ENCODE measurements at places on chromosomes 7 and 10. TPM values are rescaled to one million over a fixed set of nuclear protein-coding genes. Genes with fewer than 3 reads are reported as not detected.

DNA sequence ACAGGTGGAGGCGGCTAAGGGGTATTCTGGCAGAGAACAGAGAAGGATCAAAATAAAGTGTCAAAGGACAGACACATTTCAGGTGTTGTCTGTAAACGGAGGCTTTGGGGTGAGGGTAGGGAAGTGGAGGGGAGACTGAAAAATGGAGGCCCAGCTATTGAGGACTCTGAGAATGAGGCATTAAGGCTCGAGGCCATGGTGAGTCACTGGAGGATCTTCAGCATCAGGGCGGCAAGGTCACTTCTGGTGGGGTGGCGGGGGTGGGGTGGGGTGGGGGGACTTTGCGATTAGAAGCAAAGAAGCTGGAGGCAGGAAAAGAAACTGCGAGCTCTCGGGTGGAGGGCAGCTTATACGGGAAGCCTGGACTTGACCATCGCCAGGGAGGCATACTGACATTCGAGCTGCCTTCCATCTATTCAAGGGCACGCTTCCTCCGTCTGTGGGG lies 58.4 kb upstream of the PCGF5 start:
- DNase-seq: peak; percentile 54

DNA sequence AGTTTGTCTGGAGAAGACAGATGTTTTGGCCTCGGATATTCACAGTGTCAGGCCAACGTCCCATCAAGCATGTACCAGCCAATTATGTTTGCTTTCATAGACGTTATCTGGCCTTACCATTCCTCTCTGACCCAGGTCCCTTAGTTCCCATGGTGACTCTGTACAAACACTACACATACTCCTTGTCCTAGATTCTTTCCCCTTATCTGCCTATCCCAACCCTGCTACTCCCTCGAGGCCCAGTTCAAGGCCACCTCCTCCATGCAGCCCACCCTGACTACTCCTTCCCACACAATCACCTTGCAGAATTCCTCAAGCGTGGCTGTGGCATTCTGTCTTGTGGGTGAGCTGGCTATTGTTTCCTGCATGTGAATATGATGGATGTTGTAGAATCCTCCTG lies 155.2 kb downstream of the PRKAG2 start:
- peak; percentile 57 for DNase-seq

DNA sequence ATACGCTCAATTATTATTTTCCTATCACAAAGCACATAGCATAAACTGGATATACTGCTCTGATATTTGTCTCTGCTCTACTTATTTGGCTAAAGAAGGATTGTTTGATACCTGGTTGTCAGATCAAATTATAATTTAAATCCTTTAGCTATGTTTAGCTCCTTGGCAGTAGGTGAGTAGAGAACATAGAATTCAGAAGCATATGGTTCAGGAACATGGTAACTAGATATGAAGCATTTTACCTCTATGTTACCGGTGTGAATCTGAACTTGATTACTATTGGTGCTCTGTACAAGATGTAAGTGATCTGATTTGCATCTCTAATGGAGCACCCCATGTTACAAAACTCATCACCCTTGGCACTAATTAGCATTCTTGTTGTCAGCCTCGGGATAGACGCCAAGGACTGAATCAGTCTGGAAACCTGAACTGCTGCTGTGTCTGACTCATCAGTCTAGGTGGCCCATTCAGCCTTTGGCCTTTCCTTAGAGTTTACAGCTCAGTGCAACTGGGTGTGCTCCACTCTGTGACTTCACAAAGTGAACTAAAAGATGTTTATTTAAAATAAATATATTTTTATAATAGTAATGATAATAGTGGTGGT lies 12.3 kb upstream of the MYPN start:
- peak; percentile 39 for DNase-seq

- DNase-seq: no peak
Measured at GRCh38 chr10:23675585-23675984, 236.7 kb downstream of the OTUD1 start.

The VWA2 gene
- not detected for polyA plus RNA-seq

The FAM237B gene
- not detected for polyA plus RNA-seq

GRCh38 chr10:30227481-30227880 lies 121.6 kb downstream of the MTPAP start:
- no peak for DNase-seq

The MRC1 gene
- polyA plus RNA-seq: 0.08 TPM

- DNase-seq: peak; percentile 68
Measured at GRCh38 chr10:66931340-66931948, 5.6 kb downstream of the LRRTM3 start.

DNA sequence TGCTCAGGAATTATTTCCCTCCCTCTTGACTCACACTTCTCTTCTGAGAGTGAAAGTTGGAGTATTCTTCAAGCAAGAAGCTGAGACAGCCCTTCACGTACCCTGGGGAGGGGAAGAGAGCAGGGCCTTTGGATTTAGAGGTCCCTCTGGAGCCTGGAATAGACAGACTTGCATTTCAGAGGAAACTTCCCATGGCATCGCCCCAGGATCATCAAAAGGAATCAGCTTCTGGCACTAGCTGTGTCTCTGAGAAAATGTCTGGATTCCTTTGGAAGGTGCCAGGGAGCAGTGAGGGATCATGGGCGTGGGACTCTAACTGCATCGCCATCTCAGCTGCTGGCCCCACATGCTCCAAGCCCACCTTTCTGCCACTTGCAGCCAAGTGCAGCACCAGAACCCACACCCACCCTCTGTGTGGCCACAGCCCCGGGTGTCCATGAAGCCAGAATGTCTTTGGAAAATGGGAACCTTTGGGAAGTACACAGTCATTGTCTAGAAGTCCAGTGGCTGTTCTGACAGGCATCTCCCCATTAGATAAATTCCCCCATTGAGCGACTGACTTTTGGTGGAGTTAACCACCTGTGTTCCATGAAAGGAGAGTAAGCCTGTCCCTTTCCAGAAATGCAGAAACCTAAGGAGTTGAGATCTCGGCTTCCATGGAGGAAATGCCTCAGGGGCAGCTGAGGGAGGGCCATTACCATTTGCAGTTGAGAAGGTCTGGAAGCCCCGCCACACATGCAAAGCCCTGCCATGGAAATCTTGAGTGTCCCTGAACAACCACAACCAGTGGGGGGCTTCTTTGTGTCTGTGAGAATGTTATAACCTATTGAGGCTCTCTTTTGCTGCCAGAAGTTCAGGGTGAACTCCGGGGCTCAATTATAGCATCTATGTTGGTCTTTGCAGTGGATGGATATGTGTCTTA lies 57.8 kb upstream of the GDF10 start:
- no peak for DNase-seq

The TUBAL3 gene
- 5.5 TPM for polyA plus RNA-seq

The AOAH gene
- polyA plus RNA-seq: not detected

DNA sequence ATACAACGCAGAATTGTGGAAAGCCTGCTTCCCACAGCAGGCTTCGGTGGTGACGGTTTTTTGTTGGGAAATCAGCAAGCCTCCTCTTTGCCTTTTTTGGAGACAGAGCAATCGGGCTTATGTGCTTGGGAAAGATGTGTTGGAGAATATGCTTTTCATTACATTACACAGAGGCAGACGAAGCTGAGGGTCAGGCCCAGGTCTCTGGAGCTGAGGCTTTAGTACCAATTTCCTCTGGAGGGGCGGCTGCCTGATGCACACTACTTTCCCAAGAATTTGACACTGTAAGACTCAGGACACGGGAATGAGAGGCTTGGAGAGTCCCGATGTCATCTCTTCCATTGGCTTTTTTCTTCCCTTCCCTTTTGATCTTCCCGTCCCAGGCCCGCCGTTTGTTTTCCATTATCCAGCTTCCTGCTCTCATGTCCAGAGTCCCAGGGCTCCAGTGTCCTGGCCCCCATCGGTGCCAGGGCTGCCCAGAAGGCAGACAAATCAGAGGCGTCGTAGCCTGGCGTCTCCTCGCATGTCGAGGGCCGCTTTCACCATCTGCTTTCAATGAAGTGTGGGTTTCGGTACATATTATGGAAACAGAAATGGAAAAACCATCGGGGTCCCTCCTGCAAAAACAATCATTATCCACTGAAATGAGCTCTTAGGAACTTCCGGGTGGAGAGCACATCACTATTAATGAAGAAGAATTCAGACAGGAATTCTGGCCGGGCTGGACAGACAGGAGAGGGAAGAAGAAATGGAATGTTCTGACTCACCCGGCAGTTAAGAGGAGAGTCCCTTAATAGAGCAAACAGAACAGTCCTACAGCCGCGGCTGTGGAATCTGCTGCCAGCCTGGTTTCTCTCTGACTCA lies 123.0 kb upstream of the JCAD start:
- DNase-seq: no peak

The ATG9B gene
- 2.7 TPM for polyA plus RNA-seq

DNA sequence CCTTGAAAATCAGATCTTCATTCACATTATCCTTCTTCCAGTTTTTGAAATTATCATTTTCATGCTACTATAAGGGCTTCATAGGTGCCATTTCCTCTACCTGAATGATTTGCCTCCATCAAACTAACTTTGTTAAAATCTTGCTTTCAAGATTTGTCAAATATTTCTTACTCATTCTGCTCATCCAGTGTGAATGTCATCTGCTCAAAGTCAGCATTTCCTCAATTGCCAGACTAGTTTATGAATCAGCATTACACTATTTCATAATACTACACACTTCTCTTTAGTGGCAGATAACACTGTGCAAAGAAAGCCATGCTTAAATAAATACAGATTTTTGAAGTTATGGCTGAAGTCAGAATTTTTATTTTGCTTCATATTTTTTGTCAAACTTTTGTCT lies 21.3 kb upstream of the LIPF start:
- DNase-seq: no peak

The CRYGN gene
- polyA plus RNA-seq: not detected

DNA sequence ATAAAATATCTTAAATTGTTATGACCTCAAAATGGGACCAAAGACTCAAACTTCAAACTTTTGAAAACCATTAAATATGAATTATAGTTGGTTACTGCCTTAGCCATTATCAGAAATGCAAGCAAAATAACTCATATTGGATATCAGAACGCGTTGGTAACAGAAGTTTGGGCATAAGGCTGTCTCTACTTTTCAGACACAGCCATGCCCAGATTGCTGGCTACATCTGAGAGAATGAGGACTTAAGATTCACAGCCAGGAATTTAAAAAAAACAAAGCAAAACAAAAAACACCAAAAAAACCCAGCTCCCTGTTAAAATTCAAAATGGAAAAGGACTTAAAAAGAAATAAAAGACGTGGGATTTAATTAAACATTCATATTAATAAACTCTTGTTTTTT lies 161.6 kb downstream of the JMJD1C start:
- no peak for DNase-seq

The CHAT gene
- polyA plus RNA-seq: not detected

GRCh38 chr7:54969208-54969967 lies 49.4 kb upstream of the EGFR start:
- DNase-seq: no peak

DNA sequence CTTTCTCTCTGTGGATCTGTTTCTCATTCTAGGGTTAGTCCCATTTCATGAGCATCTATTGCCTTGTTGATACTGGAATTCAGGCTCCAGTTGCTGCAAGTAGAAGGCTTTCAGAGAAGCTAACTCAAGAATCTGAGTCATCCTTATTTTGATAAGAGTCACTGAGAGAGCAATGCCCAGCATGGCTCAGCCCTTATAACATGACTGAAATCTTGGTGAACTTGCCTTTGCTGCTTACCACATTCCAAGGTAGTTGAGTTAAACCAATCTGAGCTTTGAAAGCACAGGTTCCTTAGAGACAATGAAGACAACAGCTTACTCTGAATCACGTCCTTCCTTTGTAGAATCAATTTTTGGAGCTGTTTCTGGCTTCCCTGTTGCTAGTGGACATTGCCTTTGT lies 53.6 kb upstream of the CHCHD3 start:
- no peak for DNase-seq

- no peak for DNase-seq
Measured at GRCh38 chr10:132118366-132118765, 52.6 kb downstream of the JAKMIP3 start.

DNA sequence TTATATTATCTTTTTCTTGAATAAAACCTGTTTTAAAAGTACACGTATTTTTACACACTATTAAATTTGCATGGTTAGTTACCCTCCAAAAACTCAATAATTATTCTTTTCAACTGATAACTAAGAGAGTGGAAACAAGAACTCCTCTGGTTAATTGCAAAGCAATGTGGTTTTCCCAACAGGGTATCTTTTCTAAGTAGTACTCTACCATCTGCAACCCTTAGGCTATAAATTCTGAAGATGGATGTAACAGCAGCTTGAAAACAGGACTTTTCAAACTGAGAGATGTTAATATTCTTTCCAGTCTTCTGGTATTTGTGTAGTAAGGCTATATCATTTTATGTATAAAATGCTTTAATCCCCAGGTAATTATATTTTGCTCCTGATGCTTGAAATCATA lies 916.1 kb upstream of the POT1 start:
- no peak for DNase-seq

The SFRP5 gene
- 0.18 TPM for polyA plus RNA-seq

The PHYHIPL gene
- not detected for polyA plus RNA-seq

GRCh38 chr7:46349490-46349889 lies 428.4 kb upstream of the IGFBP3 start:
- no peak for DNase-seq

- no peak for DNase-seq
Measured at GRCh38 chr7:24038993-24039392, 245.0 kb upstream of the NPY start.

The STK31 gene
- 0.20 TPM for polyA plus RNA-seq

The AQP1 gene
- polyA plus RNA-seq: 6.7 TPM

- DNase-seq: no peak
Measured at GRCh38 chr10:2782265-2782664, 285.1 kb upstream of the PFKP start.

The SEC31B gene
- polyA plus RNA-seq: 7.2 TPM

The AGMO gene
- polyA plus RNA-seq: 0.85 TPM

DNA sequence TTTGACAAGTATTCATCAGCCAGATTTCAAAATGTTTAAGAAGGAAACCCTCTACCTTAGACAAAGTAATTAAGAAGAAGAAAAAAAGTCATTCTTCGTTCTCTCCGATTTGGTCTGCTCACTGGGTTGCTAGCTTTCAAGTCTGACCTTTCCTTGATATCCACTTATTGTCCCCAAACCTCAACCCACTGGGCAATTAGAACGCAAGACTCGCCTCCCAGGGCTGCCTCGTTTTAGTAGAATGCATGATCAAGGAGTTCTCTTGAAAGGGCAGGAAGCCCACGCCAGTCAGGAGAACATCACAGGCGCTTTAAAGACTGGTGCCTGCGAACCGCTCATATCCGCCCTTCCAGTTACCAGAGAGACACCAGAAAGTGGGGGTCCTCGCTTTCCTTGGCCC lies 637.7 kb downstream of the PARD3 start:
- no peak for DNase-seq

The ANKRD30A gene
- not detected for polyA plus RNA-seq

- no peak for DNase-seq
Measured at GRCh38 chr7:124989911-124990310, 60.3 kb upstream of the POT1 start.

- no peak for DNase-seq
Measured at GRCh38 chr7:3285652-3286051, 15.4 kb upstream of the SDK1 start.

The EN2 gene
- 0.07 TPM for polyA plus RNA-seq

GRCh38 chr7:79245623-79246249 lies 207.7 kb downstream of the MAGI2 start:
- no peak for DNase-seq

DNA sequence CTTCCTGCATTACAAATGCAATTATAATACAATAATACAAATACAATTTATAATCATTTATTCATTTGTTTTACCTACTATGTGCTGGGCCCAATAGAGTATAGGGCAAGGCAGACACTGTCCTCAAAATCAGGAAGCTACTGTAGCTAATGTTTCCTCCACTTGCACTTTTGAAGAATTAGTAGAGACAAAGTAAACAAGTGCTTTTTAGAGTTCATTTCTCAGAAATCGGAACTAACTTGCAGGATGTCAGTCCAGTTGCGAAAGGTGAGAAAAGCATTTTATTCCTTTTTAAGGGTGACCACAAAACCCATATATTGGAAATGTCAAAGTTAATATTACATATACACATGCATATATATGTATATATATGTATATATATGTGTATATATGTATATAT lies 14.2 kb downstream of the ADRB1 start:
- DNase-seq: no peak

The SPDYE2B gene
- not detected for polyA plus RNA-seq

Measured in K562 (cell line).